ENCODE measurements at places on chromosomes 2 and 18.
A peak's percentile ranks its signal among the peaks of the same experiment; 100 is the strongest.

DNA sequence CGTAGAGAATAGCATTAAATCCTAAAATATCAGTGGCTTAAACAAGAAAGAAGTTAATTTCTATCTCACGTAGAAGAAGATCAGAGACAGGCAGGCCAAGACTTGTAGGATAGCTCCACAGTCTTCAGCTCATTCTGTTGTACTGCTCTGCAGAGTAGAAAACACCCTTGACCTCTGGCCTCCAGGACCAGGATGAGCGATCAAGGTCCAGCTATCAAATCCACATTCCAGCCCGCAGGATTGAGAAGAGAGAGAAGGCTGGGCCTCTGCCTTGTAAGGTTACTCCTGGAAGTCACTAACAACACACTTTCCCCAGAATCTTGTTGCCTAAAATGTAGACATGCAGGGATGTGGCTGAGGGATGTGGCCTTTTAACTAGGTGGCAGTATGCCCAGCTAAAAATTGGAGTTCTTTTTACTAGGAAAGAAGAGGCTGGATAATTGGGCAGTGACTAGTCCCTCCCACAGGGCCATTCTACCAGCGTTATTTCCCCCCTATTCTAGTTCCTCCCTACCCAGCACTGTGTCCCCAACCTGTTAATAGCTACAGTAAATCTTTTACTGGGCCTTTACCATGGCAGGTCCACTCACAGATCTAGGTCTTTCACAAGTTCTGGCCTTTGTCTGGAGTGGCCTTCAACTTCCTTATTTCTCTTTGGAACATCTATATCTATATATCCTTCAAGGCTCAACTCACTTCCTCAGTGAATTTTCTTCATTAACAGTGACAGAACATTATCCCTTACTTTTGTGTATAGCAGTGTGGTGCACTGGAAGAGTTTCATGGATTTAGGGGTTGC is 165.0 kb downstream of the DIS3L2 start:
- H3K27ac ChIP-seq, result no peak overlapping the region
- DNase-seq, result no peak
- H3K4me1 ChIP-seq, result peaks cover 5% of the 10 kb centered on the region
- peaks cover 5% of the 10 kb centered on the region for H3K36me3 ChIP-seq
- H3K27me3 ChIP-seq, result no peaks in the 10 kb centered on the region

DNA sequence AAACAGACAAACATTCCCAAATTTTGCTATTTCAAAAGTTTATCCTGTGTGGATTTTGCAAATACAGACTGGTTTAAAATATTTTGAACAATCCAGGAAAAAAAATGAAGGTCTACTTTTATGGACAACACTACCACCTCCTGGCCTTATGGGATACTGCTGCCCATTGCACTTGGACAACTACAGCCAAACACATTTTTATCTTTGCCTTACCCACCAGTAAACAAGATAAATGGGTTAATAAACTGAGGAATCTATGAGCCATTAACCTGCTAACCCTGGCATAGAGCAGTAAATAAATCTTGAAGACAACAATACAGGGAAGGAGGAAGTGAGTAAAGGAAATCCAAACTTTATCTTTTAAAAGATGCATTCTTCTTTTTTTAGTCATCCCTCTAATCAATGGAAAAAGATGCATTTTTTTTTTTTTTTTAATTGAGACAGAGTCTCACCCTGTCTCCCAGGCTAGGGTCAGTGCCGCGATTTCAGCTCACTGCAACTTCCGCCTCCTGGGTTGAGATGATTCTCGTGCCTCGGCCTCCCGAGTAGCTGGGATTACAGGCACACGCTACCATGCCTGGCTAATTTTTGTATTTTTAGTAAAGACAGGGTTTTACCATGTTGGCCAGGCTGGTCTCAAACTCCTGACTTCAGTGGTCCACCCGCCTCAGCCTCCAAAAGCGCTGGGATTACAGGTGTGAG is 2.1 kb upstream of the SPIRE1 start:
- no peak overlapping the region for H3K4me3 ChIP-seq
- H3K4me1 ChIP-seq, result peaks cover 9% of the 10 kb centered on the region
- no peaks in the 10 kb centered on the region for H3K27me3 ChIP-seq
- DNase-seq, result peak; percentile 44
- H3K36me3 ChIP-seq, result no peaks in the 10 kb centered on the region

DNA sequence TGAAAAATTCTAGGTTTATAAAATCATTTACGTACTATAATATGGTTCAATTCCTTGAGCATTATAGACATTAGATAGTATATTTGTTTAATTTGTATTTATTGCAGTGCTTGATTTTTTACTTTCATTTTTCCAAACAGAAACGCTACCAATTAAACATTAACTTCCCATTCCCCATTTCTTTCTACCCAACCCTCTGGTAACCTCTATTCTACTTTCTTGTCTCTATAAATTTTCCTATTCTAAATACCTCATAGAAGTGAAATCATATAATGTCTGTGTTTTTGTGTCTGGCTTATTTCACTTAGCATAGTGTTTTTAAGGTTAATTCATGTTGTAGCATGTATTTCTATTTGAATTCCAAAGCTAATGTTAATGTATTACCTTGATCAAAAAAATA is 11.6 kb upstream of the SLC39A10 start:
- no peak overlapping the region for H3K27ac ChIP-seq
- no peaks in the 10 kb centered on the region for H3K27me3 ChIP-seq
- H3K36me3 ChIP-seq, result no peaks in the 10 kb centered on the region
- DNase-seq, result no peak

DNA sequence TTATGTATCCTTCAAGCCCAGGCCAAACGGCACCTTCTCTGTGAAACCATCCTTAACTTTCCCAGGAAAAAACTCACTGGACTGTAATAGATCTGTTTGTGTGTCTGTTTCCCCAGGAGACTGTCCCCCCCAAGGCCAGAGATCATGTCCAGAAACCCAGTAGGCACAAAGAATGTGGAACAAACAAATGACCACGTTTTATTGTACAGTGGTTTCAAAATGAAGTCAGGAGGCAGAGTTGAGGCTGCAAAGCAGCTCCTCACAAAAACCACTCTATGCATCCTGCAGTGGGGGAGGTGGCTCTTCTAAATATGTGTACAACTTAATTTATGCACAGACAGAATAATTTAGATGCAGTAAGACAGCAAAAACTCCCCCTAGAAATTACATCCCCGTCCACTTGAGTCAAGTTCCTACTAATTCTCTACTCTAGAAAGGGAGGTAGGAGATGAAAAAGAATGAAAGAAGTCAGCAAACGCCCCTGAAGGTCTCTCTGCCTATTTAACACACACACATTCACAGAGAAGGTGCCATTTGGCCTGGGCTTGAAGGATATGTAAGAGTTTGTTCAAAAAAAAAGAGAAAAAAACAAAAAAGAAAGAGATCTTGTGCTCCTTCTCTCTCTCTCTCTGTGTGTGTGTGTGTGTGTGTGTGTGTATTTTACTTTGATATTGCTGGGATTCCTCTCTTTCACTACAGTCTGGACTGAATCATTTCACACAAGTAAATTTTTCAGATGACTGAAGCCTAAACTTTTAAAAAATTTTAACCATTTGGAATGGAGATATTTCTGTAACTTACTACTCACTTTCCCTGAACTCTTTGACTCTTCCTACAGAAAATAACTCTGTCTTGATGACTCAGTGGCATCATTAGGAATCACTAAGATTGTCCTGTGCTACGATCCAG is 19.5 kb downstream of the BCL2 start:
- H3K4me3 ChIP-seq, result no peak overlapping the region
- H3K27me3 ChIP-seq, result no peaks in the 10 kb centered on the region
- DNase-seq, result no peak
- peaks cover 4% of the 10 kb centered on the region for H3K36me3 ChIP-seq
- H3K4me1 ChIP-seq, result peaks cover 90% of the 10 kb centered on the region

DNA sequence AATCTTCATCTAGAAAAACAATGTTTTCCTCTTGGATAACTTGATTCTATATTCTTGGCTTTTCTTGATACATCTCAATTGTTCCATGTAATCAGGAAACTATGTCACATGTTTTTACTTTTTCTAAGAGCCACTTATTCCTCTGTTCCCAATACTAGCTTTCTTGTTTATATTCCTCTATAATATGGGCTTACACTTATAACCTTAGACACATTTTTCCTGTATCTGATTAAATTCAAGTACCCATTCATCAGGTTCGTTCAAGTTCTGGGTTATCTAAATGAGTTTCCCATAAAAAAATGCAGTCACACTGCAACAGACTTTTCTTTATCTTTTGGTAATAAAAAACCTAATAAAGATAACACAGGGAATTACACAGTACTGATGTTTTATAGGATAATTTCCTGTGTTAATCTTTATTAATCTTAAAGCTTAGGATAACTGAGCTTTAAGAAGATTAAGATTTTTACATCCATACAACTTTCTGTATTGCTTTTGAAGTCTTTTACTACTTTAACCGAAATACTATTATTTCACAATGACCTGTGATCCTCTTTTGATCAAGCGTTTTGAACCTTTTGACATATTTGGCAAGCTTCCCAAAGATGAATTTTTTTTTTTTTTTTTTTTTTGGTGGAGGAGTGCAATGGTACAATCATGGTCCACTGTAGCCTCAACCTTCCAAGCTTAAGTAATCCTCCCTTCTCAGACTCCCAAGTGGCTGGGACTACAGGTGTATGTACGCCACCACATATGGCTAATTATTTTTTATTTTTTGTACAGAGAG is 44.3 kb upstream of the C2orf66 start:
- H3K27ac ChIP-seq, result no peak overlapping the region
- no peaks in the 10 kb centered on the region for H3K4me1 ChIP-seq
- DNase-seq, result no peak
- no peaks in the 10 kb centered on the region for H3K36me3 ChIP-seq
- H3K4me3 ChIP-seq, result no peak overlapping the region
- no peaks in the 10 kb centered on the region for H3K27me3 ChIP-seq

GRCh38 chr18:48942086-48942485 is 8.7 kb downstream of the SMAD7 start:
- H3K27me3 ChIP-seq, result no peaks in the 10 kb centered on the region
- no peaks in the 10 kb centered on the region for H3K36me3 ChIP-seq
- H3K27ac ChIP-seq, result no peak overlapping the region
- peak; percentile 20 for DNase-seq

GRCh38 chr2:16406496-16407289 is 258.9 kb downstream of the CYRIA start:
- H3K27me3 ChIP-seq, result no peaks in the 10 kb centered on the region
- no peak overlapping the region for H3K4me3 ChIP-seq
- no peaks in the 10 kb centered on the region for H3K36me3 ChIP-seq
- no peaks in the 10 kb centered on the region for H3K4me1 ChIP-seq
- no peak overlapping the region for H3K27ac ChIP-seq

GRCh38 chr2:203706403-203706802 is at the start of gene CD28:
Gene CD28, plus strand, starts transcription at chr2:203706639. Its CDS starts 58 bp downstream, at chr2:203706697.
- peak; percentile 96 for DNase-seq
- peak within 1 kb of the TSS; percentile 78 for H3K4me3 ChIP-seq
- peak within 1 kb of the TSS; percentile 94 for H3K27ac ChIP-seq
- peaks cover 11% of the 10 kb centered on the region for H3K36me3 ChIP-seq

GRCh38 chr2:221480163-221480562 is 91.9 kb downstream of the EPHA4 start:
- H3K27me3 ChIP-seq, result no peaks in the 10 kb centered on the region
- DNase-seq, result no peak
- H3K27ac ChIP-seq, result no peak overlapping the region

GRCh38 chr2:161780881-161781280 is 156.7 kb downstream of the SLC4A10 start:
- no peaks in the 10 kb centered on the region for H3K36me3 ChIP-seq
- DNase-seq, result no peak
- no peak overlapping the region for H3K27ac ChIP-seq
- H3K4me1 ChIP-seq, result no peaks in the 10 kb centered on the region
- H3K4me3 ChIP-seq, result no peak overlapping the region

DNA sequence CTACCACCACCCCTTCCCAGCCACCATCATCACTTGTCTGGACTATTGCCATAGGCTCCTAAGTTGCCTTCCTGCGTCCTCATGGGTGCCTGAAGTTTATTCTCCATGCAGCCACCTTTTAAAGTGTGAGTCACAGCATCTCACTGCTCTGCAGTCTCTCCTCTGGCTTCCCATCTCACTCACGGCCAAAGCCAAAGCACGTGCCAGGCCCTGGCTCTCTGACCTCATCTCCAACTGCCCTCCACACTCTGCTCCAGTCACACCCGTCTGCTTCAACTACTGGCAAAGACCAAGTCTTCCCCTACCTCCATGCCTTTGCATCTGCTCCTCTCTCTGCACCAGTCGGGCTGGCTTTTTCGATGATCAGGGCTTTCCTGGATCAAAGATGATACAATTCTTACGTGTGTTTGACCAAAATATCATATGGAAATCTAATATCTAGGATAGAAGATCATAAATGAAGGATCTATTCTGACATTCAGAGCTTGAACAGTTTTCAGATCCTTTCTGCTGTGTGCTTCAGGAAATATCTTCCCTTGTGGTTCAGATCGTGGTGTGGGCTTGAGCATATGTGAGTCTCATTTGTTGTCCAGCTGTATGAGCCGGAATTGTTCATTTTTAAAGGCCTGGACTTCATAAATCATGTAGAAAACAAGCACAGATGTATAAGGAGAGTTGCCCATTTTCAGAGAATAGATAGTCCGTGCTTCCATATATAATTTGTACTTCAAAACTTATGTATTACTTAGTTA is 175.6 kb downstream of the PRKCE start:
- no peaks in the 10 kb centered on the region for H3K4me1 ChIP-seq
- H3K27me3 ChIP-seq, result no peaks in the 10 kb centered on the region
- no peaks in the 10 kb centered on the region for H3K36me3 ChIP-seq
- H3K27ac ChIP-seq, result no peak overlapping the region

GRCh38 chr2:65554765-65555591 is 122.6 kb upstream of the SPRED2 start:
- H3K4me1 ChIP-seq, result no peaks in the 10 kb centered on the region
- H3K27me3 ChIP-seq, result no peaks in the 10 kb centered on the region
- H3K36me3 ChIP-seq, result no peaks in the 10 kb centered on the region
- no peak overlapping the region for H3K4me3 ChIP-seq
- no peak overlapping the region for H3K27ac ChIP-seq

DNA sequence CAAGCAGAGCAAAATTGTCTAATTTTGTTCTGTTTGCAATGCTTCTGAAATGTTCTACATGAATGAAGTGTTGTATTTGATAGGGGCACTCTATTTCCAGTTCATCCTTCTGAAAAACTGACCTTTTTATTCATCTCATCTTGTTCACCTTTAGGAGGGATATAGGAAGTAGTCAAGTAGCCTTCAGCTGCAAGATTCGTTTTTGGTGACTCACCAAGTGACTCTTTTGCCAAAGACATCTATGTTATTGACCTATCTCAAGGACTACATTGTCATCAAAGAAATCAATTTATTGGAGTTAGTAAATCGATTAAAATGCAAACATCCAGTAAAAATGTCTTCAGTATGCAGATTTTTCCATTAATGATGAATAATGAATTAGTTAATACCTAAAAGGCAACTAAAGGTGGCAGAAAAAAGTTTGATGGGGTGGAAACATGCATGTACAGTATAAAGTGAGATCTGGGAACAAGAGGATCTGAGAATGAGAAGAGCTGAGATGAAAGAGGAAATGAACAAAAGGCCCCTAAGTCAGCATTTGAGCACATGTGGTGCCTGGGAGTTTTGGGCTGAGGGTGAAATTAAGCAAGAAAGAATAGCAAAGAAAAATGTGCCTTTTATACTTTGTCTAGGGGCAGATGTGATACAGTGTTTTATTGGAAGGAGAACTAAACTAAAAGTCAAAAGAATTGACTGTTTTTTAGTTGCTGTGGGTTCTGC is 255.1 kb upstream of the LINC00305 start:
- no peak for DNase-seq
- no peak overlapping the region for H3K27ac ChIP-seq

GRCh38 chr2:191935247-191935646 is 88.4 kb upstream of the CAVIN2 start:
- H3K36me3 ChIP-seq, result no peaks in the 10 kb centered on the region
- no peaks in the 10 kb centered on the region for H3K4me1 ChIP-seq
- no peaks in the 10 kb centered on the region for H3K27me3 ChIP-seq
- no peak for DNase-seq
- H3K4me3 ChIP-seq, result no peak overlapping the region
- H3K27ac ChIP-seq, result no peak overlapping the region
